Right cardiac atrium (tissue), 5 donors: ENCODE measurements at places on chromosomes 2 and 18. TPM values are rescaled to one million over a fixed set of nuclear protein-coding genes. Genes with fewer than 3 reads are reported as not detected.
A peak's percentile ranks its signal among the peaks of the same experiment; 100 is the strongest.

Gene RTKN
- 16.2 TPM for polyA plus RNA-seq

Gene DCDC2C
- not detected for polyA plus RNA-seq

Gene SERPINB4
- polyA plus RNA-seq: not detected

Gene CLEC4F
- polyA plus RNA-seq: 0.36 TPM

Gene HOXD11
- not detected for polyA plus RNA-seq

Gene EIF2B4
- polyA plus RNA-seq: 31.2 TPM

Gene RFX8
- 0.45 TPM for polyA plus RNA-seq

Gene POTEC
- polyA plus RNA-seq: not detected

Gene ELP2
- polyA plus RNA-seq: 31.4 TPM

GRCh38 chr2:205510345-205510744, 172.0 kb upstream of the NRP2 start:
- DNase-seq: no peak

- no peak for DNase-seq
These were observed 427.3 kb downstream of the GALR1 start for GRCh38 chr18:77676910-77677309.

DNA sequence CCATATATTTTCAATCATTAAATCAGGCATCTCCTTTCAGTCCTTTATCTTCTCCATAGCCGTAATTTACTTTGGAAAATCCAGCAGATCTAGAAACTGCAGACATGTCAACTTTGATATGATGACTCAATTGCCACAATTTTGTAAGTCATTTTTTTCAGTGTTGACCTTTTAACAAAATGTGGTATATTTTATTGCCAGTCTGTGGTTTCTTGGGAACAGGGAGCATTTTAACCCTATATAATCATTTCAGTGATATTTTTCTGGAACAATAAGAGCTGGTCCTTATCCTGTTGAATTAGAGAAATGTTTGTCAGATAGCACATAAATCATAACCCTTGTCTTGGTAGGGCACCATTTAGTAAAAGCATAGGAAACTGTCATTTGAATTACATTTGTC, 90.9 kb upstream of the UBXN4 start:
- no peak for DNase-seq

GRCh38 chr18:456361-457139, 44.0 kb downstream of the COLEC12 start:
- peak; percentile 63 for DNase-seq

- no peak for DNase-seq
These were observed 22.6 kb upstream of the FAM117B start for GRCh38 chr2:202612145-202612544.

DNA sequence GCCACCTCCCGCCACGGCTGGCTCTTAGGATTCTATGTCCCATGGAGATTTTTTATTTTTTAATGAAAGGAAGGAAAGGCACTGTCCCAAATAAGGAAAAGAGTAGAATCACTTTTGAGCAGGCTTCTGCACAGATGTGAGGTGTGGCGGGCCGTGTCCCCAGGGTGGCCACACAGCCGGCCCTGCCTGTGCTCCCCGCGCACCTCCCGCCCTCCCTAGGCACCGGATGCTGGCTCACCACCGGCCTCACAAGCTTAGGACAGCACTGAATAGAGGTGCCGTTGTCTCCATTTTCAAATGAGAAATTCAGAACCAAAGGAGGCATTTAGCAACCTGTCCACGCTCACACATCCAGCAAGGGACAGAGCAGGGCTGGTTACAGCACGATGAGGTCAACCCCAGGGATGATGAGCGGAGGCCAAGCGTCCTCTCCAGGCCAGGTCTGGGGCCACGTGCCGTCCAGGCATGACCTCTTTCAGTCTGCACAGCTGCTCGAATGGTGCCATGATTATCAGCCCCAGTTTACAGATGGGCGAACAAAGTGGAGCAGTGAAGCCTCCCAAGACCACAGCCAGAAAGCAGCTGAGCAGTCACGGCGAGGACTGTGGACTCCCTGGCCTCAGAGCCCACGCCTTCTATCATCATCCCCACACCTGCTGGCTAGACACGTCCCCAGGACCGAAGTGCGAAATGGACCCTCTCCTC, 20.7 kb upstream of the TEX51 start:
- no peak for DNase-seq

GRCh38 chr2:59077026-59077725, 836.1 kb upstream of the FANCL start:
- DNase-seq: no peak

DNA sequence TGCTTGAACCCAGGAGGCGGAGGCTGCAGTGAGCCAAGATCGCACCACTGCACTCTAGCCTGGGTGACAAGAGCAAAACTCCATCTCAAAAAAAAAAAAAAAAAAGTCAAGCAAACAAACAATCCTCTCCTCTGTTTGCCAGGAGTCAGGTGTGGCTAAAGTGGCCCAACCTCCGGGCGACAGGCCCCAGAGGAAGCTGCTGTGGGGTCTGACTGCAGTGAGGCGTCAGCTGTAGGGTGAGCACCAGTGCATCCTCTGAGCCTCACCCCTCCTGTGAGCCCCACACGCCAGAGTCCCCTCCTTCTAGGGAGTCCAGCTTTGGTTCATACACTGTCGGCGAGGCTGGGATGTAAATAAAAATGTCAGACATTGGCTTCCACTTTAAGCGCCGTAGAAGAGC, 76.5 kb upstream of the HS6ST1 start:
- DNase-seq: no peak

- DNase-seq: no peak
These were observed 38.0 kb upstream of the NEDD4L start for GRCh38 chr18:58005885-58006523.

GRCh38 chr2:71884303-71885042, 263.2 kb downstream of the CYP26B1 start:
- no peak for DNase-seq

- no peak for DNase-seq
These were observed 95.3 kb upstream of the PARD3B start for GRCh38 chr2:204449977-204450376.

DNA sequence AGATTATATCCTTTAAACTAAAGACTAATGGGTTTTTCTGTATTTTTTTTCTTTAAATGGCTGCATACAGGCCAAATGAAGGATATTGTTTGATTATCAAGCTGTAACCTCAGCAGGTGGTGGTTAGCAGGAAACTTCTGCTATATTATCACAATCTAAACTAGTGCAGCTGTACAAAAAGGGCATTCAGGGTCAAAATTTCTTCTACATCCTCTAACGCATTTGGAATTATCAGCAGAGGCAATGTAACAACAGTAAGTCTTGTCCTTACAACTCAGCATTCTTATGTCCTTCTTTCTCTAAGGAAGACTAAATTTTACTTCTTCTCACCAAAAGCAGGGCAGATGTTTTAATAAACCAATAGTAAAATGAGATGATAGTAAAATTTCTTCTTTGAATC, 135.8 kb upstream of the FN1 start:
- no peak for DNase-seq

DNA sequence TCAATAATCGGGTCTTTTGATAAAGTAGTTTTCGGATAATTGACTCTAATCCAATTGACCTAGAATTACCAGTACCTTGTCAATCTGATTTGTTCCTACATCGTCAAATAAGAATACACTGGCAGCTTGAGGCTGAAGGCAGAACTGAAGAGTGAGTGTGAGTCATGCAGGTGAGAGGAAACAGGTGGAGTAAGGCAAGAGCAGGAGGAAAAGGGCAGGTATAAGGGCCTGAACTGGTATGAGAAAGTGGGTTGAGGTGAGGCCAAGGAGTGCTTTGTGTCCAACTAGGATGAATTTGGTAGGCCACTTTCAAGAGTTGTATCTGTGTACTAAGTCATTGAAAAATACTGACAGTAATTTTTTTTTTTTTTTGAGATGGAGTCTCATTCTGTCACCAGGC, 186.0 kb downstream of the ZNF385B start:
- DNase-seq: no peak

GRCh38 chr2:238939074-238939473, 91.2 kb downstream of the TWIST2 start:
- DNase-seq: peak; percentile 77

DNA sequence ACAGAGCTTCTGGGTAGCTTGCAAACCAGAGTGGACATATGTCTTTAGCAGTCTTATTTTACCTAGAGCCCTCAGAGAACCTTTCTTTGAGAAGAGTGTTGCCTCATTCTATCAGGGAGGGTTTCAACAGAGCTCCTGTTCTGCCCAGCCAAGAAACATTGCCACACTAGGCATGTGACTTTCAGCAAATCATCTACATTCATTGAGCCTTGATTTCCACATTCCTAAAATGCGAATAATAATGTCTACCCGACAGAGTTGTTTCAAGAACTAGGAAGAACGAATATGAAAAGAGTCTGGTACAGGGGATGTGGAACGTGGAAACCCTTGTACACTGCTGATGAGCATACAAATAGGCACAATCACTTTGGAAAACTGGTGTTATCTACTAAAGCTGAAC, 7.8 kb upstream of the PRKAG3 start:
- no peak for DNase-seq

DNA sequence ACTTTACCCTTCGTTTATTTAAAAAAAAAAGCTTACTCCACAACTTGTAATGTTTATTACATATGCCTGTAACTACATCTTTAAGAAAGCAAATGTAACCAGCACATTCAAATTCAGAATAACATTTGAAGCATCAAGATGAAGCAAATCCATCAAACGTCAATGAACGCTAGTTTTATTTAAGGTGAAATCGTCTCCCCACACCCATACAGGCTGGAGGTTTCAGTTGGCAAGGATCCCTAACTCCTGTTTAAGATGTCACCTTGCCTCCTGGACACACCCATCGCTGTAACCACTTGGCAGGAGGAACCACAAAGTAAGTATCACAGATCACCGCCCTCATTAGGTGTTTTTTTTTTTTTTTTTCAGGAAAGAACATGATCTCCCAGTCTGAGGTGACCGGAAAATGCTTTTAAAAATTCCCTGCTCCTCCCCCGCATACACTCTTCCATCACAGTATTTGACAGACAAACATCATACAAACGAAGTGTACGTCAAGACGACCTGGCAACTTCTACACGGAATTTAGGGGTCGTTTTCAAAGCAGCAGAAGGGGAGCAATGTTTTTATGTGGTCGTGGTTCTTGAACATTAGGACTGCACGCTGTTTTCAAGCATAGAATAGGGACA, 19.7 kb upstream of the STPG4 start:
- DNase-seq: peak; percentile 66

GRCh38 chr2:31170071-31170698, 31.9 kb upstream of the GALNT14 start:
- DNase-seq: no peak

GRCh38 chr2:9552219-9553178, 3.1 kb downstream of the ADAM17 start:
- DNase-seq: no peak

DNA sequence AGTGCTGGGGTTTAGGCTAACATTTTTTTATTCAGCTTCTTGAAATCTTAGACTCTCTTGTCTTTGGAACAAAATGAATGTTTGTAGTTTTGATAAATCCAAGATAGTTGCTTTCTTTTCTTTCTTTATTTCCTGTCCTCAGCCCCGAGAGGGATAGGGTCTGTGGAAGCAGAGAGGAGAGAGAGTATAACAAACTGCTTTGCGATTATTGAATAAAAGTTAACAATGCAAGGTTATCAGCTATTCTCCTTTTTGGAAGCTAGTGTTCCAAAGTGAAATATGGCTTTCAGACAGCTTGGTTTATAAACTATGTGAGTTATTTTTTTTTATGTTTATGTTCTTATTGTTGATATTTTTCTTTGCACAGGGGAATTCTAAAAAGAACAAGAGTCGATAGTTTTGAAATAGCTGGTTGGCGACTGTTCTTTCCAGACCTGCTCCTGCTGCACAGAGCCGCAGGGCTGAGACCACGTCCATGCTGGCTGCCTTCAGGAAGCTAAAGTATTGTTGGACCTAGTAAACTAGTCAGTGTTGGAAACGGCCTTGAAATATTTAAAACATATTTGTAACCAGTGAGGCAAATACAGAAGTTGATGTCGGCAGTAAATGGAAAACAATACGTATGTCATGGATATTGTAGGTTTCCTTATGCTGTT, 15.5 kb upstream of the STON1 start:
- DNase-seq: no peak

DNA sequence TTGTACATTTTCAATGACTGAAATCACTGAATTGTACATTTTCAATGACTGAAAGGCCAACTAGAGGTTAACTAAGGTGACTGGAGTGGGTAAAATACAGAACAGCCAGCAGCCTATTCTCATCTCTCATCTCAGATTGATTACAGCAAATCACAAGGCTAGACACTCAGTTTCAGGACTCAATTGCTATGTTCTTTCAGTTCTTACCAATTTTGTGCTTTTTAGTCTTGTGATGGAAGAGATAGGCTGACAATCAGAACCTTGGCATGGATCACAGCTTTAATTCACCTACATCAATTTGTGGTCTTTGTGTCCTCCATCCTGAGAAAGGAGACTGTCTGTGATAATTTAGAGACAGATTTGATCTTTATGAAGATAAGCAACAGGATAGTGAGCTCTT, 124.7 kb downstream of the GULP1 start:
- no peak for DNase-seq

DNA sequence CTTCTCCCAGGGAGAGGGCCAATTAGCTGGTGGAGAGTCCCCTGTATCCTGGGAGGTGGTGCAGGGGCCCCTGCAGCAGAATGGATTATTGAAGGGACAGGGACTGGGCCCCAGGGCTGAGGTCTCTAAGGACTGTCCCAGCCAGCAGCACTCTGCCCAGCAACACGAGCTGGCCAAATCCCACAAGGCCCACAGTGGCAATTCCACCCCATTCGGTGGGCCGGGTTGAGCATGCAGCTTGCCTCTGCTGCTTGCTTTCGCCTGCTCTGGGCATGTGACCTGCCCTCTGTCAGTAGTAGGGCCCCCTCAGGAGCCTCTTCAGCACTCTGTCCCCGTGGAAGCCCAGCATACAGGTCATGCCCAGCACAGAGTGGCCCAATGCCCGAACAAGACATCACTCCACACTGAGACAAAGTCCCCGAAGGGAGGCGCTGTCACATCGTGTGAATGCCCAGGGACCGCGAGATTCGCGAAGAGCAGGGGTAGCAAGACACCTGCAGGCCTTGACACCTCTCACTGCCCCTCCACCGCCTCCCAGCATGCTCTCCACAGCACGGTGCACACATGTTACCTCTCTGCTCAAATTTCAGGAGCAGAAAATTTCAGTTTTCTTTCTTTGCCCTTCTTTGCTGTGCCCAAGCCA, 65.4 kb downstream of the CRACDL start:
- no peak for DNase-seq

DNA sequence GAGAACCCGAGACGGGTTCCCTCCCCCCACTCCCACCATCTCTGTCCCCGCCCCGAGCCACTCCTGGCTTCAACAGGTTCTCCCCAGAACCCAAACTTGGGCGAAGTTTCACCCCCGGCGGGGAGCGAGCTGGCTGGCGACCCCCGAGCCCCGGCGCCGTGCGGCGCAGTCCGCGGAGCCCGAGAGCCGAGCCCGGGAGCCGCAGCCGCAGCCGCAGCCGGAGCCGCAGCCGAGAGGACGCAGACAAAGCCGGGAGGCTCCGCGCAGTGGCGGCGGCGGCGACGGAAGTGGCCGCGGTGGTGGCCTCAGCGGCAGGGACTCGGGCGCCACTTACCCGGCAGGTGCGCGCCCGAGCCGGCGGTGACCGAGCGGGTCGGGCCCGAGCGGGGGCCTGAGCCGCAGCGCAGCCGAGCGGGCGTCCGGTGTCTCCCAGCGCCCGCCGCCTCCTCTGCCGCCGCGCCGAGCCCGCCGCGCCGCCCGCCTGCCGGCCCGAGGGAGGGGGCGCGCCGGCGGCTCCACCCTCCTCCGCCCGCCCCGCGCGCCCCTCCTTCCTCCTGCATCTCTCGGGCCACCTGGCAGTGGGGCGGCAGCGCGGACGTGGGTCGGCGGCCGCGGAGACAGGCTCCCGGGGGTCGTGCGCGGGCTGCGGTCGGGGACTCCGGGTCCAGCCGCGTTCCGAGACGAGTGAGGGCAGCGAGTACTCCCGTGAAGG, at the start of gene ECEL1:
Gene ECEL1, minus strand, starts transcription at position 450 of the 712 bp plus-strand sequence. CDS start 1,181 bp downstream, outside the sequence.
- no peak for DNase-seq
